ENCODE measurements at places on chromosomes 2 and 18. TPM values are rescaled to one million over a fixed set of nuclear protein-coding genes. Genes with fewer than 3 reads are reported as not detected.

DSC3 gene
- total RNA-seq: 0.27 TPM

FBXO11 gene
- 40.4 TPM for total RNA-seq

CYS1 gene
- total RNA-seq: 0.52 TPM

TFCP2L1 gene
- 103 TPM for total RNA-seq

DNER gene
- 1.7 TPM for total RNA-seq

MAL gene
- 0.54 TPM for total RNA-seq

- DNase-seq: no peak
- H3K4me3 ChIP-seq: no peak overlapping the region
- no peak overlapping the region for H3K27ac ChIP-seq
- no peaks in the 10 kb centered on the region for H3K27me3 ChIP-seq
- no peaks in the 10 kb centered on the region for H3K4me1 ChIP-seq
These were observed 40.2 kb downstream of the ALK start for GRCh38 chr2:29881089-29881730.

DNA sequence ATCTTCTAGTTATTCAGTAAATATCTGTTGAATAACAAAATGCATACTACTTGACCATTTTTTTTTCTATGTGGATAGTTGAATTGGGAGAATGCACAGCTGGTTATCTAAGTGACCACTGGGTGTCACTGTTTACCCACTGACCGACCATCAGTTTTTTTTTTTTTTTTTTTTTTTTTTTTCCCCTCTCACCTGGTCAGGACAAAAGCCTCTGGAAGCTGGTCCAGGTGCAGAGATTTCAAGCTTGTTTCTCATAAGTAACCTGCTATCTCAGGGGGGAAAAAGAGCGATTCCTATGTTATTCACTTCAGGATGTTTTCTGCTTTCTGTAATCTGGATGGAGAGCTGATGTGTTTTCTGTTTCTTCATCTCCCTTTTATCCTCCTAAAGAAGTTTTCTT, 256.0 kb downstream of the DCDC2C start:
- H3K27me3 ChIP-seq: no peaks in the 10 kb centered on the region
- H3K4me1 ChIP-seq: no peaks in the 10 kb centered on the region

GRCh38 chr2:7191932-7192331, 274.7 kb downstream of the RNF144A start:
- H3K36me3 ChIP-seq: no peaks in the 10 kb centered on the region
- DNase-seq: no peak
- H3K27me3 ChIP-seq: no peaks in the 10 kb centered on the region
- no peak overlapping the region for H3K27ac ChIP-seq
- no peak overlapping the region for H3K4me3 ChIP-seq
- H3K4me1 ChIP-seq: no peaks in the 10 kb centered on the region

DNA sequence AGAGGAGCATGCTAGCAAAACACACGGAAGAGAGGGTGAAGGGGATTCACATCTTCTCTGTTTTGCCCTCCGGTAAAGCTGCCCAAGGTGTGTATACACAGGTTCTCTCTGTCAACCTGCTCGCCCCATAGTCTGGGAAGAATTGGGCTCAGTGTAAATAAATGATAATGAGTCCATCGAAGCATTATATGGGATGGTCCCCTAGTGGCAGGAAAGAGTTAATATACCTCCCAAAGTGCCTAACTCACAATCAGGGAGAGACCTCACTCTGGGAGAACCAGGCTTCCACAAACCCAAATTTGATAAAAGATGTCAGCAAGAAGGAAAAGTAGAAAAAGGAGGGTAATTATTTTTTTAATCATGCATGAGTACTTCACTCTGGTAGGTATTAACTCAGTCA, 262.2 kb upstream of the ZNF521 start:
- H3K4me1 ChIP-seq: no peaks in the 10 kb centered on the region
- H3K27ac ChIP-seq: no peak overlapping the region
- no peaks in the 10 kb centered on the region for H3K27me3 ChIP-seq
- H3K4me3 ChIP-seq: no peak overlapping the region
- DNase-seq: no peak

DNA sequence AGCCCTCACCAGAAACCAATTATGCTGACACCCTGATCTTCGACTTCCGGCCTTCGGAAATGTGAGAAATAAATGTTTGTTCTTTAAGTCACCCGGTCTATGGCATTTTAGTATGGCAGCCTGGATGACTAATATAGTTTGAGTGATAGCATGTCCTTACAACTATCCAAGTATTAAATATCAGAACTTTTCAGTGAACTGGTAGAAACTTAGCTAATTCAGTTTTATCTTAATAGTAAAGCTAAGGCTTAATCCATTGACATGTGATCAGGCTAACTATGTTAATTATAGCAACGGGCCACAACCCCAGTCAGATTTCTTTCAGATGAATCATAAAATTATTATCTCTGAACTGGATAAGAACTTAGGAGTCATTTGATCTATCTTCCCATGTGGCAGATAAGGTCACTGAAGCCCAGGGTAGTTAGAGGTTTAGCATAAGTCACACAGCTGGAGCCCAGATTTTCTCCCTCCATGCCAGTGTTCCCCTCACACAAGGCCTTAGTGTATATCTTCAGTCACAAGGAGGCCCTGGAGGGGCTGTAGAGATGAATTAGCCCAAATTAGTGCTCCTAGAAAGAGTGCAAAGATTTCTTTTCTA, 40.7 kb upstream of the UPP2 start:
- no peak for DNase-seq
- no peaks in the 10 kb centered on the region for H3K36me3 ChIP-seq
- H3K27ac ChIP-seq: no peak overlapping the region
- H3K27me3 ChIP-seq: no peaks in the 10 kb centered on the region
- H3K4me1 ChIP-seq: no peaks in the 10 kb centered on the region
- no peak overlapping the region for H3K4me3 ChIP-seq

DNA sequence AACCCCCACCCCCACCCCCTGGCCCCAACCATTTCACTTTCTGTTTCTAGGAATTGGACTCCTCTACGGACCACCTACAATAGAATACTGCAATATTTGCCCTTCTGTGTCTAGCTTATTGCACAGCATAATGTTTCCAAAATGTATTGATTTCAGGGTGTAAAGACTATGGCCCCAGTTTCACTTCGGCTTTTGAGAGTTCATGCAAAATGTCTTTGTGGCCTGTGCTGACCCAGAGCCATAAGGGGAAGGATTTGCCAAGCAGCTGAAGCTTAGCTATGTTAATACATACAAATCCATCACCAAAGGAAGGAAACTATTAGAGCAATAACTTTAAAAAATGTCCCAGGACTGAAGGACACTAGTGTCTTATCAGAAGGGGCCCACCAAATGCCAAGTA, 11.2 kb upstream of the ATP9B start:
- no peak for DNase-seq
- H3K4me1 ChIP-seq: no peaks in the 10 kb centered on the region
- H3K27me3 ChIP-seq: no peaks in the 10 kb centered on the region
- H3K27ac ChIP-seq: no peak overlapping the region
- no peak overlapping the region for H3K4me3 ChIP-seq
- no peaks in the 10 kb centered on the region for H3K36me3 ChIP-seq

DNA sequence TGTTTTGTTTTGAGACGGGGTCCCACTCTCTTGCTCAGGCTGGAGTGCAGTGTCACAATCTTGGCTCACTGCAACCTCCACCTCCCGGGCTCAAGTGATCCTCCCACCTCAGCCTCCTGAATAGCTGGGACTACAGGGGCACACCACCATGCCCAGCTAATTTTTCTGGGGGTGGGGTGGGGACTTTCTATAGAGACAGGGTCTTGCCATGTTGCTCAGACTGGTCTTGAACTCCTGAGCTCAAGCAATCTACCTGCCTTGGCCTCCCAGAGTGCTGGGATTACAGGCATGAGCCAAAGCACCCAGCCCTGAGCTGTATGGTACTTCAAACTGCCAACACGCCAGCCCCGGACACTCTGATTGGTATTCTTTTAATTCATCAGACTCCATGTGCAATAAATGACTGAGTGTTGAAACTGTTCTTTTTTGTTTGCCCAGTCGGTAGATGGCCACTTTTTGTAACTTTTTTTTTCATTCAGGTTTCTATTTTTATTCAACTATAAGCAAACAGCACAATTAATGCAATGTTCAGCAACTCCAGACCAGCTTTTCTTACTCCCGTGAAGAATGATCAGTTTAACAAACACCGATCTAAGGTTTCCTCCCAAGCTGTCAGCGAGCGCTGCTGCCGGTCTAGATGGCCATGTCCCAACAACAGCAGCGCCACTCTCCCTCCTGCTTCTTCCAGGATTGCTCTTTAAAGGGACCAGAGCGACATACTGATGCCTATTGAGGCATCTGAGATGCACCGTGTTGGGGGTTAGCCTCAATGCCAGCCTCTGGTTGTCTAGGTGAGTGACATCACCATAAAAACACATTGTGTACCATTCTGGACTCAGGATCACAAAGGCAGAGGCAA, 12.5 kb upstream of the TGOLN2 start:
- no peaks in the 10 kb centered on the region for H3K27me3 ChIP-seq
- H3K4me3 ChIP-seq: no peak overlapping the region
- H3K36me3 ChIP-seq: peaks cover under 1% of the 10 kb centered on the region
- H3K27ac ChIP-seq: no peak overlapping the region

DNA sequence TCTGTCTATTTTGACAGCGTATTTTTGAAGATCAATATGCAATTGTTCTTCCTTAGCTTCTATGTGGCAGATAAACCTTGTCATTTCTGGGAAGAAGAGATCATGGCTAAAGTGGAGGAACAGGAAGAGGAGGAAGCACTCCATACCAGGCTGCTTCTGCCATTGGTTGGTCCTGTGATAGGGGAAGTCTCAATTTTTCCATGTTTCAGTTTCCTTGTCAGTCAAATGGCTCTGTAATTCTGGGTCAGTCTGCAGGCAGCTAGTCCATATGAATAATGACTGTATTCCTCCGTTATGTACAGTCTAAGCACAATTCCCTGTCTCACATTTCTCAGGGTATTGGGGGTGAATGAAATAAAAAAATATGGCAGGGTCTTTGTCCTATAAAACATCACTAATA, 277.6 kb upstream of the CXCR4 start:
- H3K4me3 ChIP-seq: no peak overlapping the region
- H3K27ac ChIP-seq: no peak overlapping the region
- no peaks in the 10 kb centered on the region for H3K4me1 ChIP-seq
- H3K27me3 ChIP-seq: no peaks in the 10 kb centered on the region
- DNase-seq: no peak

GRCh38 chr18:11544060-11544633, 65.2 kb upstream of the SLC35G4 start:
- H3K27me3 ChIP-seq: no peaks in the 10 kb centered on the region
- no peak overlapping the region for H3K27ac ChIP-seq
- no peak for DNase-seq
- H3K36me3 ChIP-seq: no peaks in the 10 kb centered on the region
- H3K4me1 ChIP-seq: no peaks in the 10 kb centered on the region

- H3K4me3 ChIP-seq: no peak overlapping the region
- no peaks in the 10 kb centered on the region for H3K36me3 ChIP-seq
- H3K4me1 ChIP-seq: no peaks in the 10 kb centered on the region
- DNase-seq: no peak
These were observed 29.9 kb downstream of the MTERF4 start for GRCh38 chr2:241072151-241072550.

DNA sequence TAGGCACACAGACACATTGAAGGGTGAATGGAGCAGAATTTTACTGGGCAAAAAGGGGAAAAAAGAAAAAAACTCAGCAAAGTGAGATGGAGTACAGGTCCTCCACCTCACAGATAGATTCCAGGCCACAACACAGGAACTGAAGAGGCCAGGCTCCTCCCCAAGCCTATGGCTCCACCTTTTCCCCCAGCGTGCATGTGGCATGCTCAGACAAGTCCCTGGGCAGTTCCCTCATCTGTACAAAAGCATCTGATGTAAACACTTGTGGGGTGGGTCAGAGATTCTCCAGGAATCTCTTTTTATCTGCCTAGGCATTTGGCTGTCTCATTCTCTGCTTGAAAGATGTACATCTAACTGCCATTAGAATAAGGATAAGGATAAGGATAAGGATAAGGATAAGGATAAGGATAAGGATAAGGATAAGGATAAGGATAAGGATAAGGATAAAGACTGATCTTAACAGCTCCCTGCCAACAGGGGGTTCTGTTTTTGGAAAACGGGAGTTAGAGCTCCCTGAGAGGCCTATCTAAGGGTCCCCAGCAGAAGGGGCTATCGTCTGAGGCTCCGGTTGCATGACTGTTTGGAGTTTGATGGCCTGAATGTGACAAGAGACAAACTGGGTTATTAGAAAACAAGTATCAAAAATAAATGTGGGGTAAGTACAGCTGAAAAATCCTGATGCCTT, 17.2 kb upstream of the ASXL3 start:
- no peak overlapping the region for H3K4me3 ChIP-seq
- DNase-seq: peak; percentile 22
- no peak overlapping the region for H3K27ac ChIP-seq
- H3K4me1 ChIP-seq: no peaks in the 10 kb centered on the region
